ENCODE measurements at places on chromosomes 1 and 21.

GRCh38 chr21:30733026-30733425 is 14.0 kb downstream of the KRTAP21-2 start:
- DNase-seq, result no peak

DNA sequence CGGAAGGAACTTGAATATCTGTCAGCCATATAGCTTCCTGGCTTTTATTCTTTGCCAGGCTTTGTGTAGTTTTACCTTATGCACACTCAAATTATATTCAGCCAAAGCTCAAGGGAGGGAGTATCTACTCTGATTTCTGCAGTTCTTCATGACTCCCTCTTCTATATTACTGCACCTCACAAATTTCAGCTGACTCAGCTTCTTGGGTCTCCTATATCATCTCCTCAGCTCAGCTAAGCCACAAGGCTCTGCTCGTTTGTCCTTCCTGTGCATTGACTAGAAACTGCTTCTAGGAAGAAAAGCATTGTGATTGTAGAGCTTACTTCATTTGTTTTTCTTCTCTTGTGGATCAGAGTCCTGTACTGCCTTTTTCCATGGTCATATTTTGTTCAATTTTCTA is 37.4 kb downstream of the BTBD8 start:
- no peak for DNase-seq

DNA sequence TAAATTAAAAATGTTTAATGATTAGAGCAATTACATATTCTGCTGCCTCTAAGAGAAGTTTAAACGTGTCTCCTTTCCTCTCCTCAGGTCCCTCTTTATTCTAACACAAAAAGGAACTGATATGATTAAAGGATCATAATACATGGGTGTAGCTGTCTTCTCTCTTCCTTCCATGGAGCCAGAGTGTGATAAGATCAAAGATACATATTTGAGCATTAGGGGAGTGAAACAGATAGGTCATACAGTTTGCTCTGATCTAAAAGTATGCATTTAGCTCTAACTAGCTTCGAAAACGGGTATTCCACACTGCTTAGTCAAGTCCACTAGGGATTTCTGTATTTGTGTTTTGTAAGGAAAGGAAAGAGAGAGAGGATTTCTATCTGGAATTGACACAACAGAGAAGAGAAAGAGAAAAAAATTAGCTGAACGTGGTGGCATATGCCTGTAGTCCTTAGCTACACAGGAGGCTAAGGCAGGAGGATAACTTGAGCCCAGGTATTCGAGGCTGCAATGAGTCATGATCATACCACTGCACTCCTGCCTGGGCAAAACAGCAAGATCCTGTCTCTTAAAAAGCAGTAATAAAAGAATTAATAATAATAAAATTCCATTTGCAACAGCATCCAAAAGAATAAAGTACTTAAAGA is 63.1 kb downstream of the CDC42BPA start:
- no peak for DNase-seq

DNA sequence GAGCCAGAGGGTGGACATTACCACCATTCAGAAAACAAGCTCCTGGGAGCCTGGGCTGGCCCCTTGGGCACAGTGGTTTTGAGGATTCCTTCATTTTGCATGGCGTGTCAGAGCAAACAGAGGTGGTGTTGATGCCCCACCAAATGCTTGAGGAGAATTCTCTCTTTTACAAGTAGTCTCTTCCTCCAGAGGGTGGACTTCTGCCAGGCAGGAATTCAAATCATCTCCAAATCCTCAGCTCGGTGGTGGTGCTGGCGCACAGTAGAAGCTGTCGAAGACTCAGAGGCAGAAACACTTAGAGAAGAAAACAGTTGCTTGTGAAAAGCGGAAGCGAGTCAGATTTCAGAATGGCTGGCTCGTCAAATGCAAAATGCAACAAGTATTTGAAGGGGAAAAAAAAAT is 3.4 kb upstream of the CHI3L1 start:
- no peak for DNase-seq

DNA sequence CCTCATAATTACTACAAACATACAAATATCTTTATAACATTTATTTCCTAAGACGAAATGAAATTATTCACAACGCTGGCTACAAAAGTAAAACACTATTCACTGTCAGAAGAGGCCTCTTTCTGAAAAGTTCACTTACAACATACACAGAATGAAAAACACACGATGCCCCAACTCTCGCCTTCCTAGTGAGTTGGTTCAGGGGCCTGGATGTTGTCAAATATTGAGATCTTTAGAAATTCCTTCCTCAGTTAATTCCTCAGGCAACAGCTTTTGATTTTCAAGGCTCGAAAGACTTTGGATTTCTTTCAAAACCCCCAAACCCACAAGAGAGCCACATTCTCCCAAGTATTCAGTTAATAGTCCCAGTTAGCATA is 14.2 kb upstream of the KCNE1 start:
- no peak for DNase-seq

DNA sequence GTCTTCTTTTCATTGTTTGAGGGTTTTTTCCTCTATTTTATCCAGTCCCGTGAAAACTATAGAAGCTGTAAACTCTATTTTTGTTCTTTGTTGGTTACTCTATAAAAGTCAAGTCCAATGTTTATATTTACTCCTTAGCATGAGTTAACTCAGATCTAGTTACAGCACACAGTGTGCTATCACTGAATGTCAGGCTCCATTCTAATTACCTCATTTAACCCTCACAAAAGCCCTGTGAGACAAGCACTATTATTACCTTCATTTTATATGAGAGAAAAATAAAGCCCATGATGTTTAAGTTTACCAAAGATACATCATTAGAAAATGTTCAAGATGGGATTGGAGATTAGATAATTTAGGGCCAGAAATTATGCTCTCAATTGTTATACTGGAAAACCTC is 251.4 kb upstream of the SNX7 start:
- DNase-seq, result no peak

DNA sequence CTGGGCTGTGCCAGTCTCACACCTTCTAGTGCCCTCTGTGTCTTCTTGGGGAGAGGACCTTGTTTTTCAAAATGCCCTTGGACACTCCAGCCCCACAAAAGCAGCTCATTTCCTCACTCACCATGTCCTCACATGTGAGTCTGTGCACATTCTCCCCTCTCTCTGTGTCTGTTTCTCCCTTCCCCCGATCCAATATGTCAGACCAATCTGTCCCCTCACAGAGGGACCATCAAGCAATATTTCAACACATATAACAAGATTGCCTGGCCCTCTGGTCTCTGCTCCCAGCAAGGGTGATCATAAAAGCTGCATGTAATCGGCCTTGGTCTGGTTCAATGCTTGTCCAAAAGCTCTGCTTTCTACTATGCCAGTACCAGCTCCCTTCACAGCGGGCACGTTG is 261.2 kb downstream of the MATN1 start:
- no peak for DNase-seq

DNA sequence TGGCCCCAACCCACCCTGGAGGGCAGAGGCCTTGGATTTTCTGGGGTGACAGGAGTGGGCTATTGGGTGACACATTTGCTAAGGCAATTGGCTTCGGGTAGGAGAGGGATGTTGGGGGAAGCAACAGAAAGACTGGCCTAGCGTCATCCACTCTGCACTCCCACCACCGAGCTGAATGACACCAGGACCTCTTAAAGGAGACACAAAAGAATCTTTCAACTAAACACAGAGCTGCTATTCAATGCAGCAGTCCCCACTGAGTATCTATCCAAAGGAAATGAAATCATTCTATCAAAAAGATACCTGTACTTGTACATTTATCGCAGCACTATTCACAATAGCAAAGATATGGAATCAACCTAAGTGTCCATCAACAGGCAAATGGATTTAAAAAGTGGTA is 6.2 kb downstream of the TFF2 start:
- no peak for DNase-seq

- no peak for DNase-seq
Observed at GRCh38 chr1:73674945-73675561, 522.9 kb downstream of the LRRIQ3 start.

DNA sequence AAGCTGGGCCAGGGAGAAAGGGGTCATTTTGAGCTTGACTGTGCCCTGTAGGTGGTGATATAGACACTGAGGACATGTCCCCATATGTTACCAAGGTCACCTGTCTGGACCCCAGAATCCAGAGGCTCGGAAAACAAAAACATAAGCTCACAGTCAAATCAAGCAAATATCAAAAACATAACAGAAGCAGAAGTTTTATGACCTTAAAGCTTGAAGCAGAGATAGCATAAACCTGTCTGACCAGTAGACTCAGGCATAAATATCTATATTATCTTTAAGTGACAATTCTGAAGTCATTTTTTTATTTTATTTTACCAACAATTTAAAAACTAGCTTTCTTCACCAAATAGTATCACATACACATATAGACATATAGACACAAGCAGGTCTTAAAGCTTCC is 32.8 kb upstream of the RHOU start:
- no peak for DNase-seq

- DNase-seq, result no peak
Observed at GRCh38 chr1:184851822-184852746, 97.4 kb upstream of the EDEM3 start.

- no peak for DNase-seq
Observed at GRCh38 chr1:91600431-91601337, 100.0 kb downstream of the CDC7 start.

DNA sequence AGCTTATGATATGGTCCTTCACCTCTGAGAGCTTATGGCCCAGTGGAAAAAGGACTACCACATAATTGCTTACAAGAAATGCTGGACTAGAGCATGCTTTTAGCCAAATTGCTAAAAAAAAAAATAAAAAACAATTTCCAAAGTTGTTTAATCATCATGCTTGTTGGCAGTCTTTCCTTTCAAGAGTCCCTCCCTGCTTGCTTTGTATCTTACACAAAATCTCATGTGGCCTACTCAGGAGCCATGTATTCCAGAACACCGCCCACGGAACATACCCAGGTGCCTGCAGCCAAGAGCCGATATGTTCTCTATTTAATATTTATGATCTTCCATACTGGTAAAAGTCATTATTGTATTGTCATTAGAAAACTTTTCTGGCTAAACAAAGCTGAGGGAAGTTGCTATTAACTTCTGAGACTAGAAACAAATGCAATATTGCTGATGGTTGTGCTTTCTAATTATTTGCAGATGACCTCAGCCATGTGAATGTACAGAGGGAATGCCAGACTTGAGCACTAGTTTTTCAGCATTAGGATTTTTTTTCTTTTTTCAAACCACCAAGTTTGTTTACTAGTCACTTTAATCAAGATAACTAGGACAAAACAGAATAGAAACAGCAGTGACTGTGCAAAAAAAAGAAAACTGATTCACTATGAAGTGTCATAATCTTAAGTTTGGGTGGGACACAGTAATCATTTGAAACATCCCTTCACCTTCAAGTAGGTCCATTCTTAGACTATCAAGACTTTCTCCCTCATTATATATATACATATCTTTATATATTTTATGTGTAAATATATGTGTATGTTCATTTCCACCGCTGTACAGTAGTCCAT is 129.3 kb upstream of the GORAB start:
- no peak for DNase-seq

DNA sequence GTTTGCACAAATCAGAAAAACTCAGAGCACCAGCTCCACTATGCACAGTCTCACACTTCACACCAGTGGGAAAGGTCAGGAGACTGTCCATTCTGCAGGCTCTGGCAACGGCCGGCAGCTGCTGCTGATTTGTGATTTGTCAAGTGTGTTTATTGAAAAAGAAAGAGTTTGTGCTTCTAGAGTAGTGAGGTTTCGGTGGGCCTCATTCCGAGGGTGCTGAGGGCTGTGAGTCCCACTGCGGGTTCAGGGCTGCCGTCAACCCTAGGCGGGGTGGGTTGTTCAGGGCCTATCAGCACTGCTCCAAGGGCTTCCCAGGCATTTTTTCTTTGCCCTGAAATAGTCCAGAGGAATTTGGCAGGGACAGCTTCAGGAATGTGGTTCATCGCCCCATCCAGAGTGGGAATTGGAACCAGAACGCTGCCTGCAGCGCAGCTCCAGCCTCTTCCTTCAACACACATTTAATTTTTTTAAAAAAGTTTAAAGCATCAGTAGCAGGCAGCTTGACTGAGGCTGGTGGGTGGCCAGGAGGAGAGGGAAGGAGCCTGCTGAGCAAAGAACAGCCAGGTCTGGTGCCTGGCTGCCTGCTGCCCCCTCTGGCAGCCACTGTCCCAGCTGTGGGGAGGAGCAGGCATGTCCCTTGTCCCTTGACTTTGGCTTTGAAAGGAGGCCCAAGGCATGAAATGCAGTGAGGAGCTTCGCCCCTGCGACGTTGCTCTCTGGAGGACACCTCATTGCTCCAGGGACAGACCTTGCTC is 19.7 kb downstream of the STUM start:
- DNase-seq, result no peak

DNA sequence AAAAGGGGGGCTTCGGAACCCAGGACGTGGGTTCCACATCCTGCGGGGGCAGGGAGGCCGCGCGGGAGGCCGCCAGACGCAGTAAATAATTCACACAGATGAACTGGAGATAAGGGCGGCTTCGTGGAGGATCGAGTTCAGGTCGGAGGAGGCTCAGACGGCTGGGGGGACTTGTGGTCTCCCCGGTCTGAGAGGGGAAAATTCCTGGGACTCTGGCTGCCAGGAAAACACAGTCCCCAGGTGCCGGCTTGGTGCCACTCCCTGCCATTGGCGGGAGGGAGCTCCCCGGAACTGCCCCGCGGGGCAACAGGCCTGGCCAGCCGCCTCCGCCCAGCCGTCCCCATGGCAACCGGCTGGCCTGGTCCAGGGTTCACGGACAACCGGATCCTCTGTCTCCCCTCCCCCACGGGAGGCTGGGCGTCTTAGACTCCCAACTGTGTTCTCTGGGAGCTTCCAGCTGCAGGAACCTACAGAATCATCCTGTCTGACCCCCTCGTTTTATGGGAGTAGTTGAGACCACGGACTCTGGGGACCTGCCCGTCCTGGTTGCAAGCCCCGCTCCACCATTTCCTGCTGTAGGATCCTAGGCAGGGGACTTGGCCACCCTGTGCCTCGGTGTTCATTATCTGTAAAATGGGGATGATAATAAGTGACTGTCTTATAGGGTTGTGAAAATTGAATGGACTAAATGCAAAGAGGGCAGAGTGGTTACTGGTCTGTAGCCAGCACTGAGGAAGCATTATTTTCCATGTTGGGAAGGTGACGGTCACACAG is 9.6 kb downstream of the CAMK2N1 start:
- no peak for DNase-seq

DNA sequence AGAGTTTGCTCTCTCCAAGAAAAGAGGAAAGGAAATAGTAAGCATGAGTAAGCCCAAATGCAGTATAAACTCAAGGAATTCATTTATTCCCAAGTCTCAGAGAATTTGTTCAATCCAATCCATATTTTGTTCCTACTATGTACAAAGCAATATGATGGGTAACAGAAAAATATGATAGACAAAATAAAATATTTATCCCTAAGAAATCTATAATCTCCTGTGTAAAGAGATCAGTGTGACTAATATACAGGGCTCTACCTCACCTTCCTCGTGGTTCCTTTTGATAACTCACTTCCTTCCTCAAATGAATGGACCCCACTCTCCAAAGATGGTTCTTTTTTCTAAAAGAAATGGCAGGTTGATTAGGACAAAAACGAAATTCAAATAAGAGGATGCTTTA is 7.6 kb downstream of the CLSPN start:
- no peak for DNase-seq

DNA sequence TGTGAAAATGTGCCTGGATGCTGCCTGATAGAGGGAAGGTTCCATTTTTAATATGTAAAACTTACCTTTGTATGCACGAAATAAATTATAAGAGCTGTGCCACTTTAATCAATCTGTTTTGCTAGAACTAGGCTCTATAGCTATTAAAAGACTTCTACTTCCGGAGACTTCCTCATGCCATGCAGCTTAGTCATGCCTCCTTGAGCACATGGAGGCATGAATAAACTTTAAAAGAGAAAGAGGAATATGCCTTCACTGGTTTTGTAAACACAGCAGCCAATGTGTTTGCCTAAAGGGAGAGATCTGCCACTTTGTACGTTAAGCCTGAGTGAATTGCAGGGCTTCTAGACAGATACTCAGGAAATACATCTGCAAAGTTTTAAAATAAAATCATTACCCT is 604.6 kb downstream of the LRRIQ3 start:
- no peak for DNase-seq

- no peak for DNase-seq
Observed at GRCh38 chr1:151990856-151991198, 2.8 kb downstream of the S100A10 start.
